A549 treated with dexamethasone at 1 μM for 4 hours (cell line): ENCODE measurements at places on chromosomes 7 and 10. TPM values are rescaled to one million over a fixed set of nuclear protein-coding genes. Genes with fewer than 3 reads are reported as not detected.

AEBP1 gene
- 0.02 TPM in 1 of 5 replicates, not detected in the others for total RNA-seq

SMKR1 gene
- total RNA-seq: 7.6 to 10.0 TPM (median 7.9 TPM) in 5 replicates

CCDC172 gene
- total RNA-seq: not detected in 5 replicates

RASA4B gene
- 0.70 to 2.3 TPM (median 2.0 TPM) in 5 replicates for total RNA-seq

GPR146 gene
- 0.79 to 2.0 TPM (median 1.6 TPM) in 5 replicates for total RNA-seq

SH2D4B gene
- total RNA-seq: 0.05 to 0.19 TPM (median 0.07 TPM) in 5 replicates

C10orf105 gene
- 0.02 TPM in 2 of 5 replicates, not detected in the others for total RNA-seq

OR9A2 gene
- not detected in 5 replicates for total RNA-seq

TEX36 gene
- not detected in 5 replicates for total RNA-seq

SERPINE1 gene
- 1,539 to 2,200 TPM (median 1,878 TPM) in 5 replicates for total RNA-seq

BTBD16 gene
- 0.43 to 0.81 TPM (median 0.70 TPM) in 5 replicates for total RNA-seq

GRID2IP gene
- total RNA-seq: 0.05 TPM in 1 of 5 replicates, not detected in the others

HEPACAM2 gene
- 0.14 TPM in 1 of 5 replicates, not detected in the others for total RNA-seq

BICC1 gene
- 17.0 to 24.6 TPM (median 21.3 TPM) in 5 replicates for total RNA-seq

MINDY4 gene
- 2.1 to 2.6 TPM (median 2.4 TPM) in 5 replicates for total RNA-seq

RSPH10B2 gene
- total RNA-seq: 0.06 to 0.15 TPM (median 0.09 TPM) in 4 of 5 replicates, not detected in the other

UCMA gene
- total RNA-seq: not detected in 5 replicates

RNF148 gene
- not detected in 5 replicates for total RNA-seq

SMO gene
- total RNA-seq: 10.6 to 14.5 TPM (median 12.6 TPM) in 5 replicates

GET4 gene
- total RNA-seq: 38.8 to 67.6 TPM (median 52.9 TPM) in 5 replicates

MYL10 gene
- total RNA-seq: not detected in 5 replicates

CDH23 gene
- 2.0 to 3.2 TPM (median 2.6 TPM) in 5 replicates for total RNA-seq

EFCAB10 gene
- total RNA-seq: 2.4 to 3.4 TPM (median 2.8 TPM) in 5 replicates

SPDYE16 gene
- total RNA-seq: 0.04 TPM in 1 of 5 replicates, not detected in the others

USP6NL gene
- 10.8 to 14.7 TPM (median 13.0 TPM) in 5 replicates for total RNA-seq

ASIC3 gene
- 3.9 to 11.3 TPM (median 9.0 TPM) in 5 replicates for total RNA-seq

SPDYE1 gene
- not detected in 5 replicates for total RNA-seq

IKZF1 gene
- not detected in 5 replicates for total RNA-seq

SPAG6 gene
- 0.07 TPM in 1 of 5 replicates, not detected in the others for total RNA-seq

AKR1B15 gene
- 32.2 to 43.4 TPM (median 40.3 TPM) in 5 replicates for total RNA-seq

SFTPA1 gene
- total RNA-seq: not detected in 5 replicates

AUTS2 gene
- 3.0 to 5.3 TPM (median 4.8 TPM) in 5 replicates for total RNA-seq

DYNC1I1 gene
- total RNA-seq: 0.11 to 0.25 TPM (median 0.13 TPM) in 5 replicates

ADD3 gene
- total RNA-seq: 3.8 to 6.8 TPM (median 4.7 TPM) in 5 replicates
